ENCODE measurements at places on chromosomes 16 and 17.
A peak's percentile ranks its signal among the peaks of the same experiment; 100 is the strongest.

DNA sequence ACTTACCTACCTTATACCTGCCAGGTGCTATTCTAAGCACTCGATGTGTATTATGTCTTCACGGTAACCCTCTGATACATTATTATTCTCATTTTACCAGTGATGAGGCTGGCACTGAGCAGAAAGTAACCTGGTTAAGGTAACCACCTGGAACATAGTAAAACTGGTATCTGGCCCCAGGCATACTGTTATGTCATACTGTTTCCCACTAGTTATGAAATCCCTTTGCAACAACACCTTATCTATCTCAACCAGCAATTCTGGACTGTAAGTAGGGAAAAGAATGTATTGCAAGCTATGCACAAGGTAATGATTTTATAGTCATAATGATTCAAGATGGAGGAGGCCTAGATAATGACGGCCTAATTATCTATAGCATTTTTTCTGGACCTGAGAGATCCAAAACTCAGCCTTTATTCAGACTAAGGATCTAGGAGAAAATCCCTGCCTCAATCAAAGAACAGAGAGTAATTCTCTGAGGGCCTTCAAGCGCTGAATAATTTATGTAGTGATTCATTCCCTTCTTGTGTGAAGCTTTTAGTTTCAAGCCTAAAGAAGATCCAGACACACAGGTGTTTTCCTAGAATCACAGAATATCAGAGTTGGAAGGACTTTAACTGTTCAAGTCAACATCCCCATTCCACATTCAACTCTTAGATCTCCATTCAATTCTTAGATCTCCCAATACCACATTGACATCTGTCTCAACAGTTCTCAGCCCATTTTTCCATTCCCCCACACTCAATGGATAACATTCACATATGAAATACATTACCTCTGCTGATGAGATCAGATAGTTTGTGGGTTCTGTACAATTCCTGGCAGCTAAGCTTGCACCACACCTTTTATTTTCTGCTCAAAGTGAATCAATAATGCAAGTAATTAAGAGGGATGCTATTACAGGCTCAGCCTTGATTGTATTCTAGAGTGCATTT, 14.9 kb upstream of the MMD start:
- DNase-seq: no peak

DNA sequence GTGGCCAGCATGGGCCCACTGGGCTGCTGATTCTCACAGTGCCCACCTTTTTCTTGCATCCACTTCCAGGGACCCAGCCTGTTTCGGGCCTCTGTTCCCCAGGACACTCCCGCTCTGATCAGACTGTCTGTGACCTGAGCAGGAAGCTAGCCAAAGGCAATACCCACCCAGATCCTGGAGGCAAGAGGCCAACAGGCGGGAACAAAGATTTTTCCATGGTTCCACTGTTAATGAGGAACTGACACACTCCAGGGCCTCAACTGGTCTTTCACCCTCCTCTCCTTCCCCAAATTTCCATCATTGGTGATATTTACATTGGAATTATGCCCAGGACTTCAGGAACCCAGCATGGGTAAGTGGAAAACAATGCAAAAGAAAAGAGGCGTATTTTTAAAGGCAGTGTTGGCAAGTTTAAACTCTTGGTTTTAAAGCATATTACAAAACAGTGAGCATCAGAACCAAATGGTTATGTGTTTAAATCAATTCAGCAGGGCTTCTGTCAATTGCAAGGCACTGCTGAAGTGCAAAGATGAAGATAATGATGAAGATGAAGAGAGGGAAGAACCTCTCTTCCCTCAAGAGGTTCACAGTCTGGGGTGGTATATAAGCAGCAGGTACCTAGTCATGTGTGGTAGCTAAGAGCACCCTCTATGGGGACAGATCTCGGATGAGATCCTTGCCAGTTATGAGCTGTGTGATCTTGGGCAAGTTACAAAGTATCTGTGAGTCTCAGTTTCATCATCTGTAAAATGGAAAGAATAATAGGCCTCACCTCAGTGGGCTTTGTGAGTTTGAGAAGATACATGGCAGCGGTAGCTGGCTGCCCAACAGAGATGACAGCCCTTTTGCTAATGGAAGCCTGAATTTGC, 14.4 kb upstream of the ATP2A3 start:
- DNase-seq: no peak

DNA sequence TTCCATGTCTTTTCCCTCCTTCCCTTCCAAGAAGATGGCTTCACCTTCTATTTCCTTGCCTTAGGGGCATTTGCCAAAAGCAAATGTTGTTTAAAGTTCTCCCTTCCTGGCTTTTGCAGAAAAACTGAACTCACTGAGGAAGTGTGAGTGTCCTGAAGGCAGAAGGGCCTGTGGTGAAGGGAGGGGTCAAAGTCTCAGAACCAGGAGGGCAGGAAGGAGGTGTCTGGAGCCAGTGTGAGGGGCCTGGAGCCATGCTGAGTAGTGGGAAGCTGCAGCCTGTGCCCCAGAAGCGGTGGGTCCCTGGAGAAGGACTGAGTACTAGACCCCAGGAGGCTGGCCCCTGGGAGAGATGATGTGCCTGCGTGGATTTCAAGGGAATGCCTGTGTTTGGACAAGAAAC, 23.8 kb upstream of the SUPT4H1 start:
- no peak for DNase-seq

DNA sequence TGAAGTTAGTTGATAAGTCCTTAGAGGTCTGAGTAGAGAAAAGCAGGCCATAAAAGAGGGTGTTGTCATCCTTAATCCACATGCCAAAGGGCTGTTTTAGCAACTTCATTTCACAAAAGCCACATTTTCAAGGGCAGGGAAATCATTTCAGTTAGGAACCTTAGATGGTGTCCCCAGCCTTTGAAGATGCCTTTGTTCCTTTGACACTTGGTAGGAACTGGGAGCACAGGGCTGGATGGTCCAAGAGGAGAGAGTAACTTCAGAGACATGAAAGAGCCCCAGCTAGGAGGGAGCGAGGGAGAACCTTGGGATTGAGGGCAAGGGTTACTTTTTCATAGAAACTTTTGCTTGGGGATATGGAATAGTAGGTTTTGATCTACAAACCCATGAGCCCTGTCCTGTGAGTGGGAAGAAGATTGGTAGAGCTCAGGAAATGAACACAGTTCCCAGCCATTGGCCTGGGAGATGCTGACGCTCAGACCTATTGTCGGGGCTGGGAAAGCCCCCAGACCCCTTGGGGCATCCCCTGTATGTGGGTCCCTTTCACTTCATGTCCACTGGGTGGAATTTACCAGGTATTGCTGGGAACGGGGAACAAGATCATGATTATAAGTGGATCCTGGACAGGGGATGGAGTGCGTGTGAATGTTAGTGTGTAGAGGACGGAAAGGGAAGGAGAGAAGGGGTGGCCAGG, 18.9 kb downstream of the MSI2 start:
- no peak for DNase-seq

- DNase-seq: peak; percentile 85
Observed at GRCh38 chr17:1644493-1645206, 882 bp downstream of the SCARF1 start.

GRCh38 chr17:62093188-62094155, 28.4 kb upstream of the MED13 start:
- no peak for DNase-seq

- DNase-seq: no peak
Observed at GRCh38 chr17:69788957-69789356, 286.1 kb upstream of the KCNJ16 start.

DNA sequence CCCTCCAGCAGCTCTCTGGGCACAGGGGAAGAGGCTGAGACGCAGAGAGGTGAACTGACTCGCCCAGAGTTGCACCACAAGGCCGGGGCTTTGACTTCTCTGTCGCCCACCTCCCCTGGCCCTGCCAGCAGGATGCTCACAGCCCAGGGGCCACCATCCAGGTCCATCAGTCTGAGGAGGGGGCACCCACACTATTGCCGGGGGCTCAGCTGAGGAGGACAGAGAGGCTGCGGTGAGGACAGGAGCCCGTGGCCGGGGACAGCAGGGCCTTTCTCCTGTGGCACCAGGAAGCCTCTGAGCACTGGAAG, 32.6 kb downstream of the KDM8 start:
- DNase-seq: no peak

GRCh38 chr17:12078791-12079190, 58.1 kb downstream of the MAP2K4 start:
- DNase-seq: no peak

- no peak for DNase-seq
Observed at GRCh38 chr17:34883106-34884000, 77.9 kb downstream of the CCT6B start.

GRCh38 chr17:16911141-16911937, 60.6 kb downstream of the TNFRSF13B start:
- DNase-seq: peak; percentile 78

GRCh38 chr16:27671410-27671809, 121.5 kb downstream of the KATNIP start:
- no peak for DNase-seq

GRCh38 chr17:7995724-7996123, 6.7 kb upstream of the GUCY2D start:
- DNase-seq: no peak

- no peak for DNase-seq
Observed at GRCh38 chr17:13428611-13429042, 173.1 kb downstream of the HS3ST3A1 start.

- no peak for DNase-seq
Observed at GRCh38 chr16:77599793-77600415, 122.4 kb upstream of the NUDT7 start.

DNA sequence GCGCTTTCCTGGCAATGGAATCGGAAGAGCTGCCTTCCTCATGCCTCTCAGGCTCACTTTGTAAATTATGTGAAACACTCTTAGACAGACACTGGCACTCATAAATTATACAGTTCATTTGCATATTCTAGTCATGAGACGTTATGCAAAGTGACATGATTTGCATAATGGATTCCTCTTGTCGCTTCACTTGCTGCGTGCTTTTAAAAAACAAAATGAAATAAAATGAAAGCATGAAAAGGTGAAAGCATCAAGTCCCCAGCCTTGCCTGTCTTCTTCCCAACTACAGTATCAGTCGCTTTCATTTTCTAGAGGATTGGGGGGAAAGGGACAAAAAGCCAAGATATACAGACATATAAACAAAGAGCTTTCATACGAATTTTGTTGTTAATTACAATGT, 252.8 kb upstream of the PMFBP1 start:
- DNase-seq: no peak

GRCh38 chr16:918741-919657, 51.8 kb downstream of the LMF1 start:
- no peak for DNase-seq

DNA sequence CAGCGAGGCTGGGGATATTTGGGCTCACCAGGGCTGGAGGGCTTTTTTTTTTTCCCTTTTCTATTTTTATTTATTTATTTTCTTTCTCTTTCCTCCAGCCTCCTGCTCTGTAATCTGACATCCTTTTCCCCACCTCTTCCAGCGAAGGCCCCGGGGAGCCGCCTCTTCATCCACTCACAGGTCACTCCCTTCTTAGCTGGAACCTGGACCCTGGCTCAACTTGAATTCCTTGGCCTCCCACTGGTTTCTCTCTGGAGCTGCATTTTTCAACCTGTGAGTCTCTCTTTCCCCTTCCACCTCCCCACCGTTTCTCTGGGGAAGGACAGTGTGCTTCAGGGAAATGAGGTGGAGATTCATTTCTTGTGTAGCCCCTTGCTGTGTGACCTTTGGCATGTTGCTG, 82.0 kb downstream of the MRM1 start:
- DNase-seq: no peak

GRCh38 chr17:75783803-75784472, 668 bp upstream of the UNK start:
- no peak for DNase-seq

- DNase-seq: no peak
Observed at GRCh38 chr17:4554441-4554996, 665 bp downstream of the MYBBP1A start.

DNA sequence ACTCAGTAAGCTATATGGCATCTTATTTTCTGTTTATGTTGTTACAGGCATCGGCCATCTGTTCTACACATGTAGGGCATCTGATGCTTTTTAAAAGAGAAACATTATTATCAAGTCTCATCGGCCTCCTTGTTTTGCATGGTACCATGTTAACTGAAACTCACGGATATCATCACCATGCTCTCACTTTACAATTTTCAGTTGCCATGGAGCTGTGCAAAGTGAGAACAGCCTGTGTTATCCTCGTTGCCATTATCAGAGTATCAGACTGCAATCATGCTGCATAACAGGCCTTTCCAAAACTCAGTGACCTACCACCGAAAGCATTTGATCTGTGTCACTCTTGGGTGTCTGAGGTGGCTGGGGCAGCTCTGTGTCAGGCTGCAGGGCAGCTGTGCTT, 110.3 kb downstream of the C17orf67 start:
- DNase-seq: no peak

DNA sequence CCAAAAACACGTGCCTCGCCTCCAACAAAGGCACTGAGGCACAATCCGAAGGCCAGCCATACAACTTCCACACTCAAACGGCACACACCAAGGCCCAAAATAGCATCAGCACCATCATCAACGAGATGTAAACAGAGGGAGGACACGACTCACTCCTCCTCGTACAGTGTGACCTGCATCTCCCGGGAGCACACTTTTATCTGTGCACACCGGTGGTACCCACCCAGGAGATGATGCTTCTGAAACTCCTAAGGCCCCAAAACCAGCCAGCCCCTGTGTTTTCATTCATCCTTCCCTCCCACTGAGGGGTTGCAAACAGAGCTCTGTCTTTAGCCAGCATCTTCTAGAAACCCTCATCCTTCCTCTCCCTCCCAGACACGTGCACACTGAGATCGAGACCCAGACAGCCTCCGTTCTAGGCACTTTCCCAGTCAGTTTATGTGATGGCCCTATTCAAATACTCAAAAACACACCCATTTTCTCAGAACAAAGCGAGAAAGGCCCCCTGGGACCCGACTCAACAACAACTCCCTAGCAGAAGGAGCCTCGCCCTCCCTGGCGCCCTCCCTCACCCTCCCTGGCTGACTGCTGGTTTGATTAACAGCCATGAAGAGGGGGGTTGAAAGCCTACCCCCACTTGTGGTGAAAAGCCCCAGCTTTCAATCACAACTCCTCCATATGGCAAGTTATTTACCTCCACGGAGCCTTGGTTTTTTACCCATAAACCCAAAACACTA, 76.3 kb downstream of the GAS7 start:
- DNase-seq: peak; percentile 81

DNA sequence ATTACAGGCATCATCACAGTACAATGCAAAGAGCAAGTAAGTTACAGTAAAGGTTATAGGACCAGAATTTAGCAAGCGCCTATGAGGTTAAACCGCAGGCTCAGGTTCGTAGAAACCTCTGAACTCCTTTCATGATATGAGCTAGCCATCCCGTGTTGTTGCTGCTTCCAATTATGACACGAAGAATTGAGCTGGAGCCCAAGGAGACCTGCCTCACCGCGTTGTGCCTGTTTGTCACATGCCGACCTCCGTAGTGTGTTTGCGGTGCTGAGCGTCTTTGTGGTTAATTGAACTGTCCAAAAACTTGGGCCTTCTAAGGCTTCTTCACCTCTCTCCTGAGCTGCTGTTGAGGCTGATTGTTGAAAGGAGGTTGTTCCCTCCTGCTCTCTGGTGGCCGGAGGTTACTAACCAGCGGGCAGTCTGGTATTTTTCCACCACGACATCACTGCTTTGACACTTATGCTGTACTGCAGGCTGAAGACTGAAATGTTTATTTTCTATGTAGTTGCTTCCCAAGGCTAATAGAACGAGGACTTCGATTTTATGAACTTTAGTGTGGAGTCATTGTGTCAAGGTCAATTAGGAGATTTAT, 67.5 kb downstream of the SEC14L1 start:
- no peak for DNase-seq

- no peak for DNase-seq
Observed at GRCh38 chr17:77742579-77742978, 215.9 kb upstream of the TNRC6C start.

All from vagina (tissue), 2 donors.